ENCODE measurements at places on chromosomes 5 and 9.

DNA sequence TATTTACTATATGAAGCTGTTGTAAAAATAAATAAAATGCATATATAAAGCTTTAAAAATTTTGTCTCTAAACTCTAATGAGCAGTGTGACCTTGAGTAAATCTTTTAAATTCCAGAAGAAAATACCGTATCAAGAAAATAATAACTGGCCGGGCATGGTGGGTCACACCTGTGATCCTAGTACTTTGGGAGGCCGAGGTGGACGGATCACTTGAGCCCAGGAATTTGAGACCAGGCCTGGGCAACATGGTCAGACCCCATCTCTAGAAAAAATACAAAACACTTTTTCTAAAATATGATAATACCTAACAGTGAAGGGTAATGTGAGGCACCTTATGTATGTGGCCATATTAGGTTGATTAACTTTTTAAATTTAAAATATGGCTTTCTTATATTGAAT is 8.5 kb downstream of the CPEB4 start:
- DNase-seq, result no peak

DNA sequence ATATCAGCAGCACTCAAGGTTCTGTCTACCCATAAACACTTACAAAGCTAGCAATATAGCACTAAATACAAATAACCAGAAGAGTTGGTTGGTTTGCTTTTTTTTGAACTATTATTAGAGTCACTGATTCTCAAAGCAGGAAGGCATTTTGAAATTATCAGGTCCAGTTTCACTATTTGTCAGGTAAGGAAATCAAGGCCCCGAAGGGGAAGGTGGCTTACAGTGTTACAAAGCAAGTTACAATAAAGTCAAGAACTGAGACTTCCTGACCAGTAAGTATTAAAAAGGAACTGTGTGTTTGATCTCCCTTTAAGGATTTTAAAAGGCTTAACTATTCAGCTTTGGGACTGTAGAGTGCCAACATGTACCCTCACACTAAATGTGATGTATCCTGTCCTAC is 10.8 kb downstream of the C5orf15 start:
- no peak for DNase-seq

DNA sequence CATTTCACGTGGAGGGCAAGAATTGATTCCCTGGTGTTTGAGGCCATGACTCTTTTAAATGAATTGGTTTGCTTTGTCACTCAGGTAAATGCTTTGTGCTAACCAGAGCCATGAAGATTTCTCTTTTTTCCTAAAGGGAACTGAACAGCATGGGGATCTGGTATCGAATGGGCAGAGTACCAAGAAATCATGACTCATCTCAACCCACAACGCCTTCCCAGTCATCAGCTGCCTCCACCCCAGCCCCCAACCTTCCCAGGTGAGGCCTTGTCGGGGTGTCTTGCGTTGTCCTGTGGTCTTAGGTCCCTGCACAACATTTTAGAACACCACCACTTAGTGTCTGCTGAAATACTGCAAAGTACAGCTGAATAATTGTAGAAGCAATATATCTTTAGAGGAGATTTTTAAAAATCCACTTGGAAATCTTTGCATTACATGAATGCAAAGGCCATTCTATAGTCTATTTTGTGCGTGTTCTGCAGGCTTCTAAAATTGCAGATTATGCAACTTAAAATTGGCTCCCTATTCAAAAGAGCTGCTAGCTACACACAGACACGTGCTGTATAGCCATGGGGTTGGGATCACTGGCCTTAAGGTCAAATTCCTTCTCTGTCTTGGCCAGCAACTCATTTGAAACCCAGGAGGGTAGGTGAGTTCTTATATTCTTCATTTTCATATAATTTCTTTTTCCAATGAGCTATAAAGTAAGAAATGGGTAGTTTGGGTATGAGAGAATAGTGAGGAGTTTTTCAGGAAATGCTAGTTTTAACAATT is 69.0 kb downstream of the MVB12B start:
- no peak for DNase-seq

GRCh38 chr5:1067141-1068121 is 44.4 kb downstream of the SLC12A7 start:
- no peak for DNase-seq

- DNase-seq, result no peak
Measured at GRCh38 chr5:139985290-139985689, 57.8 kb downstream of the NRG2 start.

Measured in cerebellum (tissue), 4 donors.